ENCODE measurements at places on chromosomes 3 and 15.

- no peak for DNase-seq
Observed at GRCh38 chr3:195388380-195388779, 54.4 kb downstream of the ACAP2 start.

- DNase-seq: no peak
Observed at GRCh38 chr15:65904301-65904700, 35.0 kb downstream of the RAB11A start.

- DNase-seq: peak; percentile 55
Observed at GRCh38 chr15:85750319-85751290, 44.1 kb downstream of the KLHL25 start.

- no peak for DNase-seq
Observed at GRCh38 chr15:40282147-40282868, 556 bp downstream of the ANKRD63 start.

DNA sequence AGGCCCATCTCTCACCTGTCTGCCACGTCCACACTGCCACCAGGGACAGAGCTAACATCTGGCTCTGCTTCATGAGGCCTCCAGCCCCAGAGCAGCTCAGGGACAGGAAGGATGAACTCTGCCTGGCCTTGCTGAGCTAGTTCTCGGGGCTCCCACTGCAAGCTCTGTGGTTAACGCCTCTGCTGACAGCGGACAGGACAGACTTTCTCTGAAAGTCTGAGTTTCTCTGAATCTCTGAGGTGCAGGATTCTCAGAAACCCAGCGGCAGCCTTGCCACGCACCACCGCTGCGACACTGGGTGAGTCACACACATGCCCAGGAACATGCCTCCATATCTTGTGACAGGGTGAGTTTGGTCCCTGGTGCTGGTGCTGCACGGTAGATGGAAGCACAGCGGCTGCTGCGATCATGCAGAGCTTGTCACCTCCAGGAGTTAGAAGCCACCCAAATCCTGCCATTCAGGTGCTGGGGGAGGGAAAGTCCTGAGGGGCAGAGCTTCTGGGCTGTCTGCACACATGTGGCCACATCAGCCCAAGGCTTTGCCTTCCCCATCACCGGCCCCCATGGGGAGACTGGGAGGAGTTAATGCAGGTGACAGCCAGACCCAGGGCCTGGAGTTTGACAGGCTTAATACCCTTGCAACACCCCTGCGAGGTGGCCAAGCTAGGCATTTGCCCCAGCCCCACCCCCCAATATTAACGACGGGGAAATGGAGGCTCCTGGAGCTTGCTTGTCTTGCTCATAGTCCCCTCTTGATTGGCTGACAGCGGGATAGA is 267.0 kb downstream of the PLCL2 start:
- DNase-seq: no peak

GRCh38 chr15:85563328-85563727 is 182.9 kb downstream of the AKAP13 start:
- DNase-seq: no peak

GRCh38 chr3:147222291-147222690 is 184.1 kb downstream of the ZIC4 start:
- DNase-seq: no peak

- no peak for DNase-seq
Observed at GRCh38 chr15:40487816-40488682, 17.3 kb downstream of the CHST14 start.

DNA sequence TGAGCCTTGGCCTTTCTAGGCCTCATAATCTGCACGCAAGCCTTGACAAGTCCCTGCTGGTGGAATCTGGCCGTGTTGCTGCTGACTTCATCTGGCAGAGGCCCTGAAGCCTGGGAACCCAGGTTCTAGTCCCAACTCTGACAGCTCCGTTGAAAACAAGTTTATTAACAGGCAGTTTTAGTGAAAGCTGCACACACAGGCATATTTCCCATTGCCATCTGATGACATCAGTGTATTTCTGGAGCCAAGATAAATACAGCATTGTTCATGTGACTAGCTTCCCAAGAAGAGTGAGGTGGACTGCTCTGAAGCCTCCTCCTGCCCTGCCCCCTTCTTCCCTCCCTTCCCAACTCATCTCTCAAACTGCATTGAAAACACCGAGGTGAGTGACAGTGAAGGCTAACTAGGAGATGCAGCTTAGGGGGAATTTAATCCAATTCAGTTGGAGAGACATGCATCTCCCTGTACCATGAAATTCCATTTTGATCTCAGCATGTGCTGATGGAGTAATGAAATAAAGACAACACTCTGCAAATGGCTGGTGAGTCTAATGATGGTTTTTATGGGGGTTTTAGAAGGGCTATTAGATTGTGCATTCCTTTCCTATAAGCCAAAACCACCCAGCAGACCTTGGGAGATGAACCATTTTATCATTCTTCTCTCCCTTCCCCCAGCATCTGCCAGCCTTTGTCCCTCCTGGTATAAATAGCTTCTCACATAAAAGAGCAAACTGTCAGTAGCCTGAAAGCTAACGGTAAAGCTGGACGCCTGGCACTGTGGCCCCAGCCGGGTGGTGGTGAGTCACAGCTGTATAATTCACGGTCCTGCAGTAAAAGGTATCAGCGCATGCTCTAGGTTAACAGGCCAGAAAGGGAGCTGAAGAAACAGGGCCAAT is 38.0 kb downstream of the PRICKLE2 start:
- peak; percentile 96 for DNase-seq

DNA sequence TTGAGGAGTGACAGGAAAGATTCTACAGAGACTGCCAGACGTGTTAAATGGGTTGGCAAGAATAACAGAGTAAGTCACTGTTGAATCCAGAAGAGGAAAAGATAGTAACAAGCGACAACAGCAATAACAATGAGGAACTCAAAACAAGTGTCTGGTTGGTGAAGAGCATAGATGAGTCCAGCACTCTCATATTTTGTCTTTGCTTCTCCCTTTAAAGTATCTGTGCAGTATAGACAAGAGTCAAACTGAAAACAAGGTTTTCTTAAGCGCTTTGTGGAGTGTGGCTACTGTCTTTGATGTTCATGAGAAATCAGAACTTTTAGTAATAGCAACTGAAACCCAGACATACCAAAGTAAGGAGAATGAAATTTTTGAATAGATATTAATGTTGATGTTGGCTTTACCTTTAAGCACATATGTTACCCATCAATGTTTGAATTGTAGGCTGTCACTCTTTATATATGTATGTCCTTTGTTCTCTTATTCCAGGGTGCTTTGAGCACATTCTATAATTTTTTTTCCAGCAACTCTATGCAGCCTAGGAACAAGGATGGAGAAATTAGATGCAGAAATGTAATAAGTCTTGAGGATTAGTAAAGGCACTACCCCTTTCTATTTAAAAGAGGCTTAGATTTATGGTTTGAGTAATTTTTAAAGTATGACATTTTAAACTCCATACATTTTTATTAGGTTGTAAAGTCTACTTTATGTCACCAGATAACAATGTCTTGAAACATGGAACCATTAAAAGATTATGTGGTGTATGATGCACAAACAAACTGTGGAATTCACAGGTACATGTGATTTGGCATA is 185.5 kb downstream of the NFKBIZ start:
- no peak for DNase-seq

GRCh38 chr3:180881065-180881801 is 31.2 kb upstream of the FXR1 start:
- no peak for DNase-seq

- no peak for DNase-seq
Observed at GRCh38 chr3:16419640-16420241, 93.8 kb downstream of the RFTN1 start.

DNA sequence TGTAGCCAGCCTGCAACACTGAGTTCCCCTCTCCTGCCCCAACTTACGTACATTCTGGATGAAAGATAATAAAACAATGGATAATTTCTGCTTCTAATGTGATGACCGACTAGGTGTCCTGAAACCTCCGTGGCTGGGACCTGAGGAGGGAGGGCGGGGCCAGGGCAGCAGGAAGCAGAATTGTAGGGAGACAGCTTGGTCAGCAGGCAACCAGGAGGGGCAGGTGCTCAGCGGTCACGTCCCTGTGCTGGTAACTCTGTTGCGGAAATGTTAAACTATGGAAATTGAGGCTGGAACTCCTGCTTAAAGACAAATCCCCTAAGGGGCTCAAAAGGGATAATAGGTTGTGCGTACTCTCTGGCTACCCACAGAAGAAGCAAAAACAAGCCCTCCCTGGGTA is 30.4 kb downstream of the SLC6A20 start:
- DNase-seq: no peak

DNA sequence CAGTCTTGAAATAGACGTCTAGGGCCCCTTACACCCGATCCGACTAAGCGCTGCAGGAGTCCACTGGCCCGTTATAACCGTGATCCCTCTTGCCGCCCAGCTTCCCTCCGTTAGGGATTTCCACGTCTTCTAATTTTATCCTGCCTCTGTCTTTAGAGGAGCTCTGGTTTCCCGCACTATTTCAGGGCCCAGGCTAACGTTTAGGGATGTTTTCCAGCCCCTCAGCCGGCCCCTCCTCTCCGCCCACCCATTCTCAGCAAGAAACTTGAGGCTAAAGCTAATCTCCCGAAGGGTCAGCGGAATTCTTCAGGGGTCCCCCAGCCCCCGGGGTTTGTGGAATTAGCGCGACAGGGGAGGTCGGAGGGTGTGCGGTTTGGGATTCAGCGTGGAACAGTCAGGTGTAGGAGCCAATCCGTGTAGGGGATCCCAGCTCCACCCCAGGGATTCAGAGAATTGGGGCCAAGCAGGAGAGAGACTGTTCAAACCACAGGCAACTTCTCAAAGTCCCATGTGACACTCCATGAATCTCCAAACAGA is 1.6 kb downstream of the PTX3 start:
- no peak for DNase-seq

- no peak for DNase-seq
Observed at GRCh38 chr15:92005154-92005553, 151.6 kb downstream of the SLCO3A1 start.

- DNase-seq: no peak
Observed at GRCh38 chr3:30548600-30548999, 57.8 kb upstream of the TGFBR2 start.

- DNase-seq: no peak
Observed at GRCh38 chr3:172524611-172525010, 1.4 kb upstream of the TNFSF10 start.

- no peak for DNase-seq
Observed at GRCh38 chr3:54621184-54621583, 306.7 kb downstream of the LRTM1 start.

DNA sequence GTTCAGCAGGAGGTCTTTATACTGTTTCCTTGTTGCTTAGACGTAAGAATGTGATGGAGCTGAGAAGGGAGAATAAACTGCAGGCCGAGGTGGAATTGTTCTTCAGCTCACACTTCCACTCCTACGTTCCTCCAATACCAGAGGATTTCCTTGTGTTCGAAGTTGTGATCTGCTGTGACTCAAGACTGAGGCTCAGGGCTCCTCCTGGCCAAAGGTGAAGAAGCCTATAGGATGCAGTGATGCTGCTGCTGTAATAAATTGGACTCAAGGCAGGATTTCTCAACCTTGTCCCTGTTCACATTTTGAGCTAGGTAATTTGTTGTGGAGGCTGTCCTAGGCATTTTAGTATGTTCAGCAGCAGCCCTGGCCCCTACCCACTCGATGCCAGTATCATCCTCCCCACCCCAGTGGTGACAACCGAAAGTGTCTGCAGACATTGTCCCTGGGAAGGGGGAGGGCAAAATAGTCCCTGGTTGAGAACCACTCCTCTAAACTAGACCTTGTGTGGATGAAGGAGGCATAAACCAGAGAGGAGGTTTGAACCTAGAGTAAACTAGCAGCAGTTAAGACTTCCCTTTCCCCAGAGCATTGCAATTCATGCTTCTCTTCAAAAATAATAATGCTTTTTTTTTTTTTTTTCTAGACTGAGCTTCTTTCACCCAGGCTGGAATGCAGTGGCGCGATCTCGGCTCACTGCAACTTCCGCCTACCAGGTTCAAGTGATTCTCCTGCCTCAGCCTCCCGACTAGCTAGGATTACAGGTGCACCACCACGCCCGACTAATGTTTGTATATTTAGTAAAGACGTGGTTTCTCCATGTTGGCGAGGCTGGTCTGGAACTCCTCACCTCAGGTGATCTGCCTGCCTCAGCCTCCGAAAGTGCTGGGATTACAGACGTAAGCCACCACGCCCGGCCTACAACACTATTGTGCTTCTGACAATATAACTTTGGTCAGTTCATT is 11.1 kb downstream of the RAP2B start:
- DNase-seq: no peak

GRCh38 chr3:148999806-149000205 is 8.5 kb downstream of the GYG1 start:
- no peak for DNase-seq
